ENCODE measurements at places on chromosomes 12 and 14.
A peak's percentile ranks its signal among the peaks of the same experiment; 100 is the strongest.

- DNase-seq = no peak
Observed at GRCh38 chr12:54075974-54076373, 22.3 kb downstream of the HOXC4 start.

- no peak for DNase-seq
Observed at GRCh38 chr12:41527534-41528116, 339.5 kb downstream of the PDZRN4 start.

DNA sequence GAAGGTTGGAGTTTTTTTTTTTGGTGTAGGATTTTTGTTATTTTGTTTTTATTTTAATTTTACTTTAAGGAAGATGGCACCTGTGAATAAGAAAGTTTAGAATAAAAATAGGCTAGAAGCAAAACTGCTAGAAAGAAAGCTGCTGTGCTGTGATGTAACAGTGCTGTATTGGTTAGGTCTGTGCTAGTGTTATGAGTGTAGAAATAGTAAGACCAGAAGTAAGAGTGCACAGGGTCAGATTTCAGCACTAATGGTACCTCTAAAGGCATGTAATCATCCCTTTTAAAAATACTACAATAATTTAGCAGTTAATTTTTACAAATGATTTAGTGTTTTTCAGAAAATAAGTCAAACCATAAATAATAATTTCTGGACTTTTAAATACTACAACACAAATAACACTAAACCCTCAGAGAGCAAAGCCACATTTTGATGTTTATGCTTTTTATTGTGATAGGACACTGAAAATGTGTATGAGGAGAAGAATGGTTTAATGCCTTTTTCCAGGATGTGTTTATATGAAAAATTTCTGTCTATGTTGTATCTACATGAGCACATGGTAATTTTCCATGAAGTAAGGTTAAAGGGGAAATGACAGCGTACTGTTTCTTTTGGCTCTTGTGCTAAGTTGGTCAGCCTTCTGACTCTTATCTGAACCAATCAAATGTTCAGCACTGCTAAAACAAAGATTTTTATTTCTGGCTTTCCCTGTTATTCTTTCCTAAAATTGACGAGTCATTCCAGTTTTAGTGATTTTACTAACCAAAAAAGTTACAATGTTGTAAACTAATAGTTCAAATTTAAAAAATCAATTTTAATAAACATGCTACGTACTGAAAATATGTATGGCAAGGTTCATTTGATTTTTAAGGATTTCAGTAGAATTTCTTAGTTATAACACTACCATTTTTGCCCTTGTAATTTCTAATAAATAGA lies 96.1 kb downstream of the PPHLN1 start:
- no peak for DNase-seq

- DNase-seq = no peak
Observed at GRCh38 chr12:58269476-58269875, 328.1 kb downstream of the ATP23 start.

DNA sequence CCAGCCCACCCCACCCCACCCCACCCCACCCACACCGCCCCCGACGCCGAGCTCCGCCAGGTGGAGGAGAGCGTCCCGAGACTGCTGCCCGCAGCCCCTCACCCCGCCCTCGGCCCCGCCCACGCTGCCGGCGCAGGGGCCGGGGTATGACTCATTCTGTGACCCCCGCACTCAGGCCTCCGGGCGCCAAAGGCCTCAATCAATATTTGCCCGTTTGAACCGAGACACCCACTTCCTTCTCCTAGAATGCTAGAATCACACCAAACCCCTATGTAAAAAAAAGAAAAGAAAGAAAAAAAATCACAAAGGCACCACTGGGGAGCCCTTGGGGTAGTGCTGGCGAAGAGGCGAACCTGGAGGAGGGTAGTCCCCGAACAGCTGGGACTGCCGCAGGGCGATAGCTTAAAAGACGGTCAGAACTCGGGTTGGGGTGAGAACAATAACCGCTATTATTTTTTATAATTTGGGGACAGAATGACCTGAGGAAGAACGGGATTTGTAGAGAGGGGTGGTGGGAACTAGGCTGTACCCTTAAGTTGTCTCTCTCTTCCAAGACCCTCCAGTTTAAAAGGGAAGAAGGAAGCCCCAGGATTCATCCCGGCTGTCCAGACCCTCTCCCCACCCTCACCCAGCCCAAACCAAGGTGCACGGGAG lies 894 bp downstream of the KRT8 start:
- peak; percentile 13 for DNase-seq

DNA sequence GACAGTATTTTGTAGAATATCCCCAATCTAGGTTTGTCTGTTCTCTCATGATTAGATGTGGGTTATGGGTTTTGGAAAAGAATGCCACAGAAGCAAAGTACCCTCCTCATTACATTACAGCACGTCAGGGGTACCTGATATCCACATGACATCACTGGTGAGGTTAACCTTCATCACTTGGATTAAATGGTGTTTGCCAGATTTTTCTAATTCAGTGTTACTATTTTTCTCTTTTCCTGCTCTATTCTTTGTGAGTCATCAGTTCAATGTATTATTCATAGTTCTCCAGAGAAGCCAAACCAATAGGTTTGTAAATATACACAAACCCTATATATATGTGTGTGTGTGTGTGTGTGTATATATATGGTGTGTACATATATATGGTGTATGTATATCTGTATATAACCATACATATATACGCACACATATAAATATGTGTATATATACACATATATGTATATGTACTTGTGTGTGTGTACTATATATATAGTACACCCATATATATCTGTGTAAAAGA lies 131.4 kb downstream of the LMNTD1 start:
- no peak for DNase-seq

DNA sequence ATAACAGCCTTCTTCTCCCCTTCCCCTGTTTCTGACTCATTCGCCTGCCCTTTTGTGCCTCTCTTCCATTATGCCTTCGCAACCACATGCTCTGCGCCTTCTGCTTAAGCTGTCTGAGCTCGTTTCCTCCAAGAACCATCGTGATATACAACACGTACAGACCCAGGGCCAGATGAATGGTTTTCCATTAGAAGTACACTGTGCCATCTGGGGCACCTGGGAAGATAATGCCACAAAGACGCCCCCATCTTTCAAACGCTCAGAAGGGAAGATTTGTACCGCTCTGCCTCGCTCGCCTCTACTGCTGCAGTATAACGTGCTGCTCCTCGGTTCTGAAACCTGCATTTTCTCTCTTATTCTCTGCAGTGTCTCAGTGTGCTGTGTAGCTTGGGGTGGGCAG lies 470.9 kb upstream of the STXBP6 start:
- no peak for DNase-seq

DNA sequence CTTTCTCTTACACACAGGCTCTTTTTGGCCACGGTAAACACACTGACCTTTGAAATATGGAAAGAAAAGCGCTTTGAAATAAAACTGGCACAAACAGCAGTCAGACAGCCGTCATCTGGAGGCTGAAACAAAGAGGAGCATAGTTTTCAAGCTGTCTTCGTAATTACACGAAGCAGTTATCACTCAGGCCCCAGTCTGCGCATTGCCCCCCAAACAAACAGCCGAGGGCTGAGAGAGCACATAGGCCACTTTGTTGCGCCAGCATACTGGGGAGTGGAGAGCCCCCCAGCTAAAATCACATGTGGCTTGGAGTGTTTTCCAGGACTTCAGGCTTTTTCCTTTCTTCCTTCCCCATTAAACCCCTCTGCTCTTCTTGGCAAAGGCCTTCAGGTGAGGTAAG lies 142.9 kb upstream of the BTG1 start:
- no peak for DNase-seq

DNA sequence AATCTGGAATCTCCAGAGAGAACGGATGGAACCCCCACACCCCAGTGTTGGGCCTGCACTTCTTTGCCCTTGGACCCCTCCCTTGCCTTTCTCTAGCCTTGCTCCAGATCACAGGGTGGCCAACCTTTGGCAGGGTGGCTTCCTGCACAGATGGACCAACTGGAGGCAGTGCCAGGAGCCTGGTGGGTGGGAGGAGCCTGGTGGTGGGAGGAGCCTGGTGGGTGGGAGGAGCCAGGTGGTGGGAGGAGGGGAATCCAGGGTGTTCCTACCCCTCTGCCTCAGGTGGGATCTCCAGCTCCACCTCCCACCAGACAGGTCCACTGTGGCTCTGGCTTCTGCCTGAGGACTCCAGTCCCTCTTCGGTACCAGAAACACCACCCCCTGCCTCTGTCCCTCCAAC lies 15.0 kb upstream of the ORAI1 start:
- no peak for DNase-seq

- no peak for DNase-seq
Observed at GRCh38 chr12:100671396-100672074, 98.1 kb downstream of the GAS2L3 start.

DNA sequence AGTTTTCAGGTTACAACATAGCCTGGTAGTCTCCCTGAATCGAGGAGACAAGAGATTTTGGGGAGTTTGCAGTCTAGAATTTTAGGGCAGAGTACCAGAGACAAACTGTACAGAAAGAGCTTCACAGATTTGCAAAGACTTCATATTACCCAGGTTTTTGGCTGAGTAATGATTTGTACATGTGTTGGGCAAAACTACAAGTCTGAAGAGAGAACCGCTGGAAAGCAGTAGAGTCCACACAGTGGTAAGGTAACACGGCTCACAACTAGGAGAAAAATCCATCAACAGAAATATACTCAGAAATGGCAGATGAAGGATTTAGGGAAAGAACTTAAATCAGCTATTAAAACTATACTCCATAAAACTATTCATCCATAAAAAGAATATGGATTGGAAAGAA lies 25.7 kb downstream of the FBXO33 start:
- DNase-seq = no peak

DNA sequence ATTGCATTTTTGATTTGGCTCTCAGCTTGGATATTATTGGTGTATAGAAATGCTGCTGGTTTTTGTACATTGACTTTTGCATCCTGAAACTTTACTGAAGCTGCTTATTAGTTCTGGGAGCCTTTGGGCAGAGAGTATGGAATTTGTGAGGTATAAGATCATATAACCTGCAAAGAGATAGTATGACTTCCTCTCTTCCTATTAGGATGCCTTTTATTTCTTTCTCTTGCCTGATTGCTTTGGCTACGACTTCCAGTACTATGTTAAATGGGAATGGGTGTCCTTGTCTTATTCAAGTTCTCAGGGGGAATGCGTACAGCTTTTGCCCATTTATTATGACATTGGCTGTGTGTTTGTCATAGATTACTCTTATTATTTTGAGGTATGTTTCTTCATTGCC lies 23.5 kb downstream of the SCFD1 start:
- no peak for DNase-seq

DNA sequence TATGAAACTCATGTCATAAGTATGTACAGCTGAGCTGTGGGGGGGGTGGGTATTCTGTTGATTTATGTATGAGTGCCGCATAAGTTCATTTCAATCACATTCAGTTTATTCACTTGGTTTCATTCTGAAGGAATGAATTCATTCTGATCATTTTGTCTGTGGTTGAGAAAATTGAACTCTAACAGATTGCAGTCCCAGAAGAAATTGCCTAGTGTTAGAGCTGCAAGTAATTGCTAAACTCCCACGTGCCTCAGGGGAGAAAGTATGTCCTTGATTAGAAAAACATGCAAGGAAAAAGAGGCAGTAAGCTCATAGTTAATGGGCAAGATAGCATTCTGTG lies 442.4 kb upstream of the MGAT4C start:
- DNase-seq = no peak

DNA sequence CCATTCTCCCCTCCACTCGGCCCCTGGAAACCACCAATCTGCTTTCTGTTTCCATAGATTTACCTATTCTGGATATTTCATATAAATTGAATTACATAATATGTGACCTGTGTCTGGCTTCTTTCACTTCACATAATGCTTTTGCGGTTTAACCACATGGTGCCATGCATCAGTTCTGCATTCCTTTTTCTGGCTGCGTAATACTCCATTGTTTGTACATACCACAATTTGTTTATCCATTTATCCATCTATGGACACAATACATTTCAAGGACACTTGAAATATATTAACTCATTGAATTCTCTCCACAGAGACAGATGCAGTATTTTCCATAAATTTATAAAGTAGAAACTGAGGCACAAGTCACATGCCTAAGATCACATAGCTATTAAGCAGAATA lies 110.3 kb upstream of the ETV6 start:
- no peak for DNase-seq

- DNase-seq = no peak
Observed at GRCh38 chr12:23556661-23557060, 392.8 kb downstream of the SOX5 start.

DNA sequence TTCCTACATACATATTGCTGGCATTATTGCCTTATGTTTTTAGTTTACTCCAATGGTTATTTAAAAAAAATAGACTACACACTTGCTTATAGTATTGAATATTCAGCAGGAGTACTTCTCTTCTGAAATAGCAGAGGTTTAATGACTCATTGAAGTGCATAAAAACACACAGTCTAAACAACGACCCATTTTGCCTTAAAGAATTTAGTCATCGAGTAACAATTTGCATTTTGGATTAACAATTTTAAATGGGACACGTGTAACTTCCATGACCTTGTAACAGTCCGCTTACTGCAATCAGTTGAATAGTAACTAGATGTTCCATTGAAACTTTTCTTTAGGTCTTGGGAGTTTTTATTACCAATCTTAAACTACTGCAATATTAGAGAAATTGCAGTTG lies 9.0 kb downstream of the TRHDE start:
- DNase-seq = no peak

DNA sequence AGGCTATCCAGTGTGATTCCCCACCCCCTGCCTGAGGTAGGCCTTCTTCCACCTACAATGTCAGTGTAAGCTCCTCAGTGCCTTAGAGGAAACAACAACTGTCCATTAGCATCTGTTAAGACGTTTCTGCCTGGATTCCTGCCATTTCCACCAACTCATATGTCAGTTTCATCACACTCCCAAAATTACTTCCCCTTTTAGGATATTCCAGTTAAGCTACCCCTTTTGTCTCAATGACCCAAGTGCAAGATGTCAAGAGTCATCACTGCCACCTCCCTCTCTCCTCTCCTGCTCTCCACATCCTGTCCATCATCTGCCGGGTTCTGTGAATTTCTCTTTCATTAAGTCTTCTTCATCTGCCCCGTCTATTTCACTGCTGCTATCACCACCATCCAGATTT lies 189.4 kb downstream of the DPF3 start:
- no peak for DNase-seq

DNA sequence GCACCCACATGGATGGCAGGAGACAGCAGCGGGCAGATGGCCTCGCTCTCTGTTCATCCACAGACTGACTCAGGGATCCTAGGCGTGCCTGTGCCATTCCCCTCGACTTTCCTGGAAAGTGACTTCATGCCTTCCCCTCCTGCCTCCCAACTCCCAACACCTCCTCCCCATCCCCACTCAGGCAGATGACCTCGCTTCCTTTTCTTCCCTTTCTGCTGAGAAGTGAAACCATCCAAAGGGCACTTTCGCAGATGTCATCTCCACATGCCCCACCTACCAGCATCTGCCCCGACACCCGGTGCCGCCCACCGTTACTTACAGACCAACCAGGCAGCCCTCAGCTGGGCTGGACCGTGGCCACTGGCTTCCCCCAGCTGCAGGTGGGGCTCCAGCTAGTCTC lies 29.6 kb downstream of the BEGAIN start:
- DNase-seq = no peak

Data from activated T-helper 1 cell treated with anti-CD3 and anti-CD28 coated beads, Interleukin-2, amount 50 U/mL, for 16 hours (primary cell).